ENCODE measurements at places on chromosomes 2 and 18. TPM values are rescaled to one million over a fixed set of nuclear protein-coding genes. Genes with fewer than 3 reads are reported as not detected.

DNA sequence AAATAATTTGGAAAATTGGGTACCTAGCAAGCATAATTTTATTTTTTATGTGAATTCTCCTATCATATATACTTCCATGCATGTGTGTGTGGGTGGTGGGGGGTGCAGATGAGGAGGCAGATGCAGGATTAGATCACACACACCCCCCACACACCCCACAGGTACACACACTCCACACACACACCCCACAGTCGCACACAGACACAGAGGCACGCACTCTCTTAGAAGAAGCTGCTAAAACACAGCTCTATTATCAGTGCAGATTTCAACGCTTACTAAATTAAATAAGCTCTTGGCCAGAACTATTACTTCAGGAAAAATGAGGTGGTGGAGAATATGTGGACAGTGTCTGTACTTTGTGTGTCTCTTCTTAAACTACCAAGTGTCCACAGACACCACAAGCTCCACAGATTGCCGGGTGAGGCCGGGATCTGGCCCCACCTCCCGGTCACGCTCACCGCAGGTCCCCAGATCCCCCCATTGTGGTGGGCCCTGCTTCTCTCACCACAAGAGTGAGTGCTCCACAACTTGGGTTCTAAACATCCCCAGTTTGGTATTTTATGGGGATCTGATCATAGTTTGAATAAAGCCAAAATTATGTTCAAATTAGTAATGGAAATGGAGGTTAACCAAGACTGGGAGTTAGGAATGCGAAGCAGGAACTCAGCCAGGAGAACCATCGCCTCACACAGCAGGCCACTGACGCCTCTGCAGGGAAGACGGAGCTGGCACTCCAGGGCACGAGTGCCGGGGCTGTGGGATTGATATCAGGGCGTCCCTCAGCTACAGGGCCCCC is 102.1 kb downstream of the PXDN start:
- peak; percentile 72 for DNase-seq

DNA sequence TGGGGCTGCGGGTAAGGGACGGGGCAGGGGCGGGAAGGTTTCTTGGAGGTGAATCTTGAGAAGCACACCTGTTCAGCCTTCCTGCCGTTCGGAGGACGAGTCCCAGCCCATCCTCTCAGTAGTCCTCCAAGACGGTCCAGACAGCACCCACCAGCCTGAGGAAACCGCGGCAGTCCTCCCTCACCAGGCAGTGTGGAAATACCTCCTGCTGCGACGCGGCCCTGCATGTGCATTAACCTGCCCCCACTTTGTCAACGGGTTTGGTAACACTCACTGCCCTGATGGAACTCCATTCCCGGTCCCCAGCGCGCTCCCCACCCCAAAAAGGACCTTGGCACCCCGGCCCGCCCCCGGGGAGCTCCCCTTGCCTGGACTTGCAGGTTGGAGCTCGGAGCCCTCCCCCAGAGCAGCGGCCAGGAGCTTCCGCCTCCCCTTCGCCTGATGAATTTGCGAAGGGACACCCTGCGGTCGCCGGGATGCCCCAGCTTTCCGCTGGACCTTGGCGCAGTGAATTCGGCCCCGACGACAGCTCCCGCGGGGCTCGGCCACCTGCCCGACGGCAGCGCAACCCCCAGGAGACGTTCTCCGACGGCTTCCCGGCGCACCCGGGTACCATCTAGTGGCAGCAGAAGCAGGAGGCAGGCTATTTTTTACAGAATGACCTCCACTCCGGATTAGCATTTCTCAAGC is 31.5 kb downstream of the ACVR1C start:
- no peak for DNase-seq

GRCh38 chr2:100941646-100942240 is 60.3 kb upstream of the RPL31 start:
- DNase-seq, result no peak

DNA sequence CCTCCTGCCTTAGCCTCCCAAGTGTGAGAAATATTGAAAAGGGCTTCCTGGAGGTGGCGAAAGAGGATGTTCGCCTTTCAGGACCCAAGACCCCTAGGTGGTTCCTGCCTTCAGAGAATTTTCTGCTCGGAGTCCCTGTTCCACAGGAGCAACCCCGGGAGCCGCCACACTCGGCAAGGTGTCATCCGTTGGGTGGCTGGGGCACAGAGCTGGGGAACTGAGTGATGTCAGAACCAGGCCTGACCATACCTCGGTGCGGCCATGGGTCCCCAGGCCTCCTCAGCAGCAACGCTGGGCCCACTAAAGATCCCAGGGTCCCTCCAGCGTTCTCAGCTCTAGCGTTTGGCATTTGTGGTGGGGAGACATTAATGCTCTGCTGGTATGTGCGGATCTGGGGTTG is 23.7 kb upstream of the TAF1B start:
- no peak for DNase-seq

- DNase-seq, result peak; percentile 9
These were observed 13.3 kb downstream of the CTIF start for GRCh38 chr18:48552130-48552529.

DNA sequence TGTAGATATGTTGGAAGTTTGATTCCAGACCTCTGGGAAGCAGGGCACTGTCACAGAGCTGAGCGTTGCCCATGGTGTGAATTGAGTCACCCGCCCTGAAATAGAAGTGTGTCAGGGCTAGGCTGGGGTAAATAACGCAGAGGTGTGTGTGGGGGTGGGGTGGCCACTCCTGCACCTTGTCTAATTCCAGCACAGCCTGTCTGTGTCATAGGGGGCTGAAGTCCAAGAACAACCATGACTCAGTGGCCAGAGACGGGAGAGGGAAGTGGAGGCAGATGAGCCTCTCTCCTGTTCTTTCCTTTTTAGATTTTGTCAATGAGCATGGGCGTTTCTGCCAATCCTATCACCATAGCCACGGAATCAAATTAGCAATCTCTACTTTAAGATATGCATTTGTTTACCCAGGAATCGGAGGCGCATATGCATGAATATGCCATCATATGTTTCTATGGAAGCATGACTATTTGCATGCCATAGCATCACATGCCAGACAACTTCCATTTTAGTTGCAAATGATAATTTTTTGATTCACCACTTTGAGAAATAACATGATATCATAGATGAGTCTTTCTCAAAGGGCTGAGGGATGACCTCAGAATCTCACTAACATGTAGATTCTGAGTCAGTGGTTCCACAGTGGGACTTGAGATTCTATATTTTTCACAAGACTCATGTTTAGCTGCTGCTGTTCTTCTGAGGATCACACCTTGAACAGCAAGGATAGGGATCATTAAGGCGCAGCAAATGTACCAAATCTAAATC is 852.9 kb downstream of the DCDC2C start:
- no peak for DNase-seq

- DNase-seq, result no peak
These were observed 65.4 kb upstream of the NABP1 start for GRCh38 chr2:191612496-191612895.

DNA sequence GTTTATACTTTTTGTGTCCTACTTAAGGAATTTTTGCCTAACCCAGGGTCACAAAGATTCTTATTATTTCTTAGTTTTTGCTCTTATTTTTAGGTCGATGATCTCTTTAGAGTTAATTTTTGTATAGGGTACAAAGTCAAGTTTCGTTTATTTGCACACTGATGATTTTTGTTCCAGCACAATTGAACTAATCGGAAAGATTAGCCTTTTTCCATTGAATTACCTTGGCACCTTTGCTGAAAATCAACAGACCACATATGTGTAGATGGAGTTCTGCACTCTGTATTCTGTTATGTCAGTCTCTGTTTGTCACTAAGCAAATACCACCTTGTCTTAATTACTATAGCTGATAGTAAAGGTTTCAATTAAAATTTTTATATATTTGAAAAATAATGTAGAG is 18.7 kb downstream of the EML4 start:
- no peak for DNase-seq

GRCh38 chr2:42298996-42299754 is 61.8 kb downstream of the COX7A2L start:
- DNase-seq, result no peak

DNA sequence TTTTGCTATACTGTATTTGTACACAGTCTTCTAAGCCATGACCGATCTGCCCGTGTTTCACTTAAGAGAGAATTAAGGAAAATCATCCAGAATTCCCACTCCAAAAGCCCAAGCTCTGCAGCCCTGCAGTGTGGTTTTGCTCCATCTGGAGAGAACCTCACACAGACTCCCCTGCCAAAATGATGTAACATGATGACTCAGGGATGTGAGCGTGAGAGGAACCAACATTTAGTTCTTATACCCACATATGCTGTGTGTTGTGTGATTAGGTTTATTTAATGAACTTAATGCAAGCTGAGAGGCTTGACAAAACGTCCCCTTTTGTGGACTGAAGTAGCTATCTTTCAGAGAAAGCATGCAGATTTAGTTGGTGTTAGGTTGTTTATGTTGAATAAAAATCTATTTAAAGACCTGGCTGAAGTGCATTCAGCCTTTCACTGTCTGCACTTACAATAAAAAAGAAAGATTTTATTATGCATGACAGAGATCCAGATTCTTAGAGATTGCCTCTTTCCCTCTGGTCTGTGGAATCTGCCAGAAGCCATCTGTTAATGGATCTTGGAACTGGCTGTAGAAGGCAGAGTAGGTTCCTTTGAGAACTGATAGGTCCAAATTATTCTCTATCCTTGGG is 6.3 kb downstream of the RAB12 start:
- no peak for DNase-seq

DNA sequence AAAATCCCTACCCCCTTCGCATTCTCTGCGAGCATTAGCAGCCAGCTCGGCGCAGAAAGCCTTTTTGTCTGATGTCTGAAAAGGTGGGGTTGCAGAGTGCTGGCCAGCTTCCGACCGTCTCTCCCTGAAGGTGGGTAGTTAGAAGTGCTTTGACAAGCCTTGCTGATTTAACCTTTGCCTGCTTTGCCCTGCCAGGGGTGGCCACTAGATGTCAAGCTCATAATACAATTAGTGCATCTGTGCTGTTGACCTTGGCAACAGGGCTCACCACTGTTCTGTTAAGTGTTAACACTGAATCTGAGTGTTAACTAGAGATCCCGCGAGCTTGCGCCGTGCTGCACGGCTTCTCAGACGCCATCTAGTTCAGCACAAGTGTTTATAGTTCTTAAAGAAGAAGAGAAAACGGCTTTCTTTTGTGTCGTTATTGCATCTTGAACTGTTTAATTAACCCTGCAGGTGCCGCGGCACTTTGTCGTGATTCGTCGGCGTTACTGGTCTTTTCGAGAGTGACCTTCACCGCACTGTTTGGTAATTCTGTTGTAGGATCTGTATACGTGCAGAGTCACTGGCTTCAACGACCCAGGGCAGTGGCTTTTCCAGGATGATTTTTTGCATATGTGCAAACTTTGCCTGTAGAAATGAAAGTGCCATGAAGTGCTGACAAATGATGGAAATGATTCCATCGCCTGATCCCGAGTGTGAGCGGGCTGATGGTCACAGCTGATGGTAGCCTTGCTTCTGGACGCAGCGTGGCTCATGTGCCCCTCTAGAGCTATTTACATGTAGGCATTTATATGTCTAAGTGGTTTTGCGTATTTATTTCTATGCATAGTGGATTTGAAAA is 5.5 kb downstream of the SALL3 start:
- DNase-seq, result no peak

- no peak for DNase-seq
These were observed 56.3 kb downstream of the ASB1 start for GRCh38 chr2:238483021-238483420.

DNA sequence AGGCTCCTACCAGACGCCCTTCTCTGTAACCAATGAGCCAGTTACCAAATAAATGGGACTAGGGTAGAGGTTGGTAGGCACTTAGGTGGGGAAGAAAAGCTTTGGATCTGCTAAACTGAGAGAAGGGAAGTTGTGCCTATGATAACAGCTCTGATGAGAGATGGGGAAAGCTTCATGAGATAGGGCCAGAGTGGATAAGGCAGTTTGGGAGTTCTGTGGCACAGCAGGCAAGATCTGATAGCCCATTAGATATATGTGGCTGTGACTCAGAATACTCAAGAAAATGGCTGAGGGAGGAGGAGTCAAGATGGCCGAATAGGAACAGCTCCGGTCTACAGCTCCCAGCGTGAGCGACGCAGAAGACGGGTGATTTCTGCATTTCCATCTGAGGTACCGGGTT is 99.8 kb downstream of the PDE11A start:
- DNase-seq, result no peak

DNA sequence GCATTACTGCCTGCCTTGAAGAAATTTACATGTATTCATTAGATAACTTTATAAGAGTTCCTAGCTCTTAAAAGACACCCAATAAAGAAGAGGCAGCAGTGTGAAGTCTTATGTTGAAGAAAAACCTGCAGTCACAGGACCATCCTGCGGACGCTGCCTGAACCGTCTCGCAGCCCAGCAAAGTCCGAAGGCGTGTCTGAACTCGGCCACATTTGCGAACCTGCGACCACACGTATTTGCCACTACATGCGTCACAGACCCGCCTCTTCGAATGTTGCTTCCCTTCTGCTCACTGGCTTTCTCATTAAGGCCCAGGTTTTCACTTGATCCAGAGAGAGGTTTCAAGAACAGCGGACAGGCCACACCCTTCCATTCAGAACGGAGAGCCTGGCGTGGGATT is 41.2 kb downstream of the CNGA3 start:
- peak; percentile 35 for DNase-seq

DNA sequence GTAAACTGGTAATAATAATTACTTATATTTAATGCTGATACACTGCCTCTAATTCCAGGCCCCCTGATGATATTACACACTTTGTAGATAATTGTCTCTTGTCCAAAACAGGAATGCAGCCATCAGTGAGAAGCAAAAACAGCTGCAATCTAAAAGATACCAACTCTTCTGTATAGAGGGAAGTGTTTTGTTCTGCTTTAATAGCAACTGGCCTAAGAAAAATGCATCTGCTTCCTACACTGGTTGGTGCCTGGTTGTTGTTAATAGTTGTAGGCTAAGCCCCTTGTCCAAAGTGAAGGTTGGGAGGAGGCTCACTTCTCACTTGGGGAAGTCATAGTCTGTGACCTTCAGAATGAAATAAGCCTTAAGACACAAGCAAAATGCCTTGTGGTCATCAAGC is 332.0 kb downstream of the ZNF521 start:
- no peak for DNase-seq

NAT8 gene
- not detected for total RNA-seq

TUBA4B gene
- total RNA-seq, result not detected

TSPYL6 gene
- 0.11 TPM for total RNA-seq
